ENCODE measurements at places on chromosomes 3 and 15.
A peak's percentile ranks its signal among the peaks of the same experiment; 100 is the strongest.

- DNase-seq: peak; percentile 90
Measured at GRCh38 chr3:42012935-42013690, 51.2 kb upstream of the ULK4 start.

GRCh38 chr15:51620122-51620521, 2.4 kb downstream of the DMXL2 start:
- no peak for DNase-seq

- no peak for DNase-seq
Measured at GRCh38 chr15:67066041-67066958, 898 bp downstream of the SMAD3 start.

DNA sequence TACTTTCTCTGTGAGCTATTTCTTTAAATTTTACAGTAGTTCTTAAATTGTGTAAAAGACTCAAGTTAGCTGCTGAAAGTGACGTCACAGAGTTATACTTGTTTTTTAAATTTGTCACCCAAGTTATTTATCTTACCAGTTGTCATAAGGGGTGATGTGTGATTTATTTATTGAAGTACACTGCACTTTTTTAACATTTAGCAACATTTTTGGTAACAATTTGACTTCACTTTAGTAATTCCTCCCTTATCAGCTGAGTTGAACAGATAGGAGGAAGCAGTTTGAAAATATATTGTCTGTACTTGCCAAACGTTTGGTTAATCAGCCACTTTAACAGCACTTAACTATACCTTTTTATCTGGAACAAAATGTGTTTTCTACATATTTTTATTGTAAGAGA, 3.8 kb downstream of the STT3B start:
- no peak for DNase-seq

GRCh38 chr3:176347424-176348146, 849.7 kb downstream of the TBL1XR1 start:
- no peak for DNase-seq

Data from GM06990 (cell line).